ENCODE measurements at places on chromosomes 1 and 21.

- DNase-seq = no peak
Measured at GRCh38 chr1:47655521-47656300, 217.9 kb downstream of the FOXD2 start.

GRCh38 chr1:66402194-66402593 is 131.8 kb upstream of the SGIP1 start:
- no peak for DNase-seq

DNA sequence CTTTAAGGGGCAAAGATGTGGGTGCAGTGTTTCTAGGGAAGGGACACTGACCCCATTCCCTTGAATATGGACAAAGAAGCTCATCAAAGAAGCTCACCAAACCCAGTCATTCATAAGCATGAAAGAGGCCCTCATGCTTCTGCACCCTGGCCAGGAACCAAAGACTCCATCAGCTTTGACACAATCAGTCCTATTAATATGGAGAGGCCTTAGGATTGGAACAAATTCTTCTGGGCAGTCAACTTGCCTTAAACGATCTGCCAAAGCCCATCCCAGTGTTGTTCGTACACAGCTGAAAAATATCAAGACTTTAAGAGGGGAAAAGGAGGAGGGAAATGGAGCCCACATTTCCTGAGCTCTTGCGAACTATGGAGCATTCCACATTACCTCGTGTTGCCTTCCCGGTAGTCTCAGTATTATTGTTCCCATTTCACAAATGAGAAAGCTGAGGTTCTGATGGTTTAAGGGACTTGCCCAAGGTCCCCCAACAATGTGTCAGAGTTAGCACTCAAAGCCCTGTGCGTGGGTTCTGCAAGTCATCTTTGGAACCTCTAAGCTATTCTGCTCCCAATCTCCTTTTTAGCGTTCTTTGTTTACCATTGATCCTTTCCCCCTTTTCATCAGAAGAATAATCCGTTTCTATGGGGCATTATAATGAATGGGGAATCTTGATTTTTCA is 161.9 kb downstream of the ZBTB18 start:
- no peak for DNase-seq

- no peak for DNase-seq
Measured at GRCh38 chr1:83905315-83905907, 93.5 kb downstream of the TTLL7 start.

DNA sequence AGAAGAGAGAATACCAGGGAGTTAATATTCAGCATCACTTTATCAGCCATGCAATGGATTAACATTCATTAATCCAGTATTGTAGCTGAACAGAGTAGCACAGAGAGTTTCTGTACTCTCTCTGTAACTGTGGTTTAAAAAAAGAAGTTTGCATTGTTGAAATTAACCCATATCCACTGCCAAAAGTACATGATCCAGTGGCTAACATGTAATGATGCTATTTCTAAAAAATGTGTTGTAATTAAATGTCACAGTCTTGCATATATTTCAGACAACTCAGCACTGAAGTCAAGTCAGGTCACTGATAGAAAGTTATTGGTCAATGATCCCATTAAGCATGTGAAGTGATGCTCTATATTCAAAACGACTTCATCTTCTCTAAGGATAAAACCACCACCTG is 141.3 kb downstream of the NRIP1 start:
- no peak for DNase-seq

GRCh38 chr1:28171246-28171645 is 5.2 kb downstream of the PTAFR start:
- DNase-seq = no peak

- peak; percentile 98 for DNase-seq
Measured at GRCh38 chr1:156504821-156505678, 4.5 kb upstream of the MEF2D start.

DNA sequence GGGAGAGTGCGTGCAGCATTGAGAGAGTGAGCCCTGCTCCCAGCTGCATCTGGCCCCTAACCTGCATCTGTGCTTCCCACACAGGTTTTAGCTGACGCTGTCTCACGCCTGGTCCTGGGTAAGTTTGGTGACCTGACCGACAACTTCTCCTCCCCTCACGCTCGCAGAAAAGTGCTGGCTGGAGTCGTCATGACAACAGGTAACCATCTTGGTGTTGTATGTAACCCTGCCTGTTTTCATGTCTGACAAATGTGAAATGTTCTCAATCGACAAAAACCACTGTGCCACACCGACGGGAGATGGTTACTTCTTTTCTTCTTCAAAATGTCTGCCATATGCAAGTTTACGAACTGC is 105.8 kb downstream of the ADARB1 start:
- DNase-seq = no peak

DNA sequence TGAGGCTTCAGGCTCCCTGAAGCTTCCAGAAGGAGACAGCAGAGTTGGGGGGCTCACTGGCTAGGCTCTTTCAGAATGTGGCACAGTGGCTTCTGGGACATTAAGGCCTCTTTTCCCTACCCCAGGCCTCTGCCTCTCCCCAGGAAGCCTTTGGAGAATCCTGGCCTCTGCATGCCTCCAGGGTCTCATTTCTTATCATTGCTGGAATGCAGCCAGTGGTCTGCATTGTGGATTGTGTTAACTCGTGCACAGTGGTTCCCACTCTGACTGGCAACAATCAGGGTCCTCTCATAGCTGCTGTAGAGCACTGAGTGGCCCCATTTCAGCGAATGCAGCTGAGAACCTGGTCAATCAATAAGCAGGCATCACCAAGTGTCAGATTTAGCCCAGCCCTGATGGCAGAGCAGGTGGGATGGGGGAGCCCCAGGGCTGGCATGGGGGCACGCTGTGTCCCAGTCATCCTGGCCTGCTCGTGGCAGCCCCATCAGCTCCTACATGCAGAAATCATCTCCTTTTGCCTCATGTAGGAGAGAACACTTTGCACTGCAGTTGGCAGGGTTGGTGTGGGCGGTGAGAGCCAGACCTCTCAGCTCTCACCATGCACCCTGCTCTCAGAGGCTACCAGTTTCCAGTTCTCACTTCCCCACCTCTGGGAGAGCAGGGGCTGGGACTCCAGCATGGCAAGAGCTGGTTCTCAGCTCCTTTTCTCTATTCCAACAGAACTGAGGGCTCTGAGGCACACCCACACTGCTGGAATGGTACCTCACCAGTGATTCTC is 13.4 kb downstream of the ADORA1 start:
- DNase-seq = no peak

DNA sequence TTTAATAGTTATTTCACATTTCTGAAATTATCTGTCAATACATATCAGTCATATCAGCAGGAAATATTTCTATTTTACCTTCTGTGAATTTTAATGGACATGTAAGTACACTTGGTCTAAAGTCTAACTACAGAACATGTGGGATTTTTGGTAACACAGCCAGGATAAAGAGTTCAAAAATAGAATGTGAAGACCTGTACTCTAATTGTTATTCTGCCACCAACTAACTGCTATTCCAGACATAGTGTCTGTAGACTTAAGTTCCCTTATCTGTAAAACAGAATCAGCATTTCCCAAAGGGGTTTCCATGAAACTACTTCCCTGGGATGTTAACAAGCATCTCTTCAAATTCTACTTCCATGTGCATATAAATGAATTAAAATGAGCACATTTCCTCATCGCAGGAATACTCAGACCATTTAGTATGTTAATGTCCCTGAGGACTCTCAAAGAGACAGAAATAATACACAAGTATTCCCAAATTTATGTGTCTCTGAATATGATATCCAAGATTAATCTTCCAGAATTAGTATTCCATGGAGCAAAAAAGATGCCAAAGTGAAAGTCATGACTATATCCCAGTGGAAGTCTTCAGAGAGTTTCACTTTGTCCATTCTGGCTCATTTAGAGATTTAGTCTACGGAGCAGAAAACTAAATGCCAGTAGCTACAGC is 325.6 kb downstream of the NEGR1 start:
- DNase-seq = no peak

DNA sequence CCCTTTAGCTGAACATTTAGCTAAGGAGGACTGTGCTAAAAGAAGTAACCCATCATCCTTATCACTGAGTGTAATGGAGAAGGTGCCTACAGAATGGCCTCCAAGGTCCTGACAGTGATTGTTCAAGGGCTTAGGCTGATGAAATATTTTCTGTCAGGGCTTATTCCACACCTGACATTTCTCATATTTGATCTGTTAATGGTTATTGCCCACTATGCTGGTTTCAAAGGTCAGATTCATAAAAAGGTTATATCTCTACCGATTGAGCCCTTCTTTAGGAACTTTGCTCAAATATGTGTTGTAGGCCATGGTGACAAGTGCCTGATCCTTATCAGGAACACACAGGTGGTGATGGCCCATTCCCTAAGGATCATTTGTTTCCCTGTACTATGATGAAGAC is 766.4 kb upstream of the ADGRL2 start:
- DNase-seq = no peak

GRCh38 chr1:107862064-107862463 is 102.9 kb downstream of the VAV3 start:
- DNase-seq = no peak

GRCh38 chr1:225685476-225686176 is 32.7 kb upstream of the ENAH start:
- no peak for DNase-seq

DNA sequence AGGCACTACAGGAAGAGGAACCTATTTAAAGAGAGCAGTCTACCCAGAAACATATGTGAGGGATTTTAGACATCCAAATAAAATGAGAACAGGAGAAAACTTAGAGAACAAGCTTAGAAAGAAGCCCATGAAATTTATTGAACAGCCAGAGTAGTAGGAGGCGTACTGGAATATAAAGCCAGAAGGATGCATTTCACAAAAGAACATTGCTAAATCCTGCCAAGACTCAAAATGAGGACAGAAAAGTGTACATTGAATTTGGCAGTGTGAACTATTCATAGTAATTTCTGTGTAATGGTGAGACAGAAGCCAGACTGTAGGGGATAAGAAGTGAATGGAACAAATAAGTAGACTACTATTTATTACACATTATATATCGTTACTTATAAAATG is 22.5 kb downstream of the CEPT1 start:
- no peak for DNase-seq

DNA sequence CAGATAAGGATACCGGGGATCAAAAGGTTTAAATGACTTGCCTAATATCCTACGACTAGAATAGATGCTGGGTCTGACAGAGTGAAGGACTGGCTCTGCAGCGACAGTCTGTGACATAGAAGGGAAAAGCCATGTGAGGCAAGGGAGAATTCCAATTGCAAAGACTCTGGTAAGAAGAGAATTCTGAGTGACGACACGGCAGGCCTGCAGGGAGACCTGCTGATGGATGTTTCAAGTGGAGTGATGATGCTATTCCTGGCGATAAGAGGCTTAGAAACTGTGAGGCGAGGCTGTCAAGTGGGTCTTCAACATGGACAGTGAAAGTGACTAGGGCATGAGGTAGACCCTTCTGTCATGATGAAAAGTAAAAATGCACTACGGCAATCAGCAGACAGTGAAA is 176.6 kb upstream of the PBX1 start:
- no peak for DNase-seq

DNA sequence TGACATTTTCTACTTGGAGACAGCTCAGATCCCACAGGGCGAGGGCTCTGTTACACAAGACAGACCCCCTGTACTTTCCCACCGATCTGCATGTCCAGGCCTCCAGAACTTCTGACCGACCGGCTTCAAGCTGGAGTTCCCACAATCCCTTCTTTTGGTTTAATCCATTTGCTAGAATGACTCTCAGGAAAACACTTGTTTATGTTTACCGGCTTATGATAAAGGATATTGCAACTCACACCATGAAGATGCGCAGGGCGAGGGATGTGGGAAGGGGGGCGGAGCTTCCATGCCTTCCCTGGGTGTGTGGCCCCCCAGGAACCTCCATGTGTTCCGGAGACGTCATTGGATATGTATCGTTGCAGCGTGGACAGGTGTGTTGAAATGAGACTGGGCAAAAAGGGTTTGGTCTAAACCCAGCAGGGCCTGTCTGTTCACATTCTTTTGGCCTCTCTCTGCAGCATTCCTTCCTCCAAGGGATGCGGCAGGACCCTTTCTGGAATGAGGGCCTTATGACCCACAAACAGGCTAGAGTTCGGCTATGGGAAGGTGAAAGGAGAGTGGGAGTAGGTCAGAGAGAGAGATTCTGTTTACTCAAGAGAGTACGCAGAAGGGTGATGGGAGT is 7.5 kb upstream of the IGSF5 start:
- no peak for DNase-seq

GRCh38 chr1:31326461-31326860 is 29.6 kb downstream of the ZCCHC17 start:
- no peak for DNase-seq

GRCh38 chr1:44566281-44567046 is 107.8 kb downstream of the TMEM53 start:
- no peak for DNase-seq

DNA sequence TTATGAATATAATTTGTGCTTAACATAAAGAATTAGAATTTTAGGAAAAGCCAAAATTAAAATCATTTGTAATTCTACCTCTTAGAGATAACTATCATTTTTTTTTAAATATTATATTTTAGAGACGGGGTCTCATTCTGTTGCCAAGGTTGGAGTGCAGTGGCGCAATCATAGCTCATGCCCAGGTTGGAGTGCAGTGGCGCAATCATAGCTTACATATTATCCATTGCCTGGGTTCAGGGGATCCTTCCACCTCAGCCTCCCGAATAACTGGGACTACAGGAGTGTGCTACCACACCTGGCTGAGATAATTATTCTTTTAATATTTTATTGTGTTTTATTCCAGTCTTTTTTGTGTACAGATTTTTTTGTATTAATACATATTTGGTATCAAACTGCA is 8.3 kb downstream of the RASAL2 start:
- no peak for DNase-seq

DNA sequence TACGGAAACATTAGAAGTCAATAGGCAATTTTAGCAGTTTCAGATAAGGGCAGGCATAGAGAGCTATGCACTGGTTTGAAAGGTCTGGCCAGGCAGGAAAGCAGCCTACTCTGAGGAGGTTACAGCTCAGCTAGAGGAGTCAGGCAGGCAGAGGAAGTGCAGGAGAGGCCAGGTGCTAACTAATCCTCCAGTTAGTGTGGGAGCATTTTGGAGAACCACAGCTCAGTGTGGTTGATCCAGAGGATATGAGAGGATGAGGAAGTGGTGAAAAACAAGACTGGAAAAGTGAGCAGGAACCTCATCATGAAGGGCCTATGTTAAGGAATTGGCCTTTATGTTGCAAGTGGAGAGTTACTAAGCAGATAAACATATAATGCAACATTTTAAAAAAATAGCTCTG is 282.4 kb upstream of the SGIP1 start:
- no peak for DNase-seq

GRCh38 chr1:21657456-21658190 is 11.5 kb downstream of the RAP1GAP start:
- DNase-seq = no peak

- DNase-seq = peak; percentile 13
Measured at GRCh38 chr1:153849487-153850185, 73.1 kb downstream of the GATAD2B start.

DNA sequence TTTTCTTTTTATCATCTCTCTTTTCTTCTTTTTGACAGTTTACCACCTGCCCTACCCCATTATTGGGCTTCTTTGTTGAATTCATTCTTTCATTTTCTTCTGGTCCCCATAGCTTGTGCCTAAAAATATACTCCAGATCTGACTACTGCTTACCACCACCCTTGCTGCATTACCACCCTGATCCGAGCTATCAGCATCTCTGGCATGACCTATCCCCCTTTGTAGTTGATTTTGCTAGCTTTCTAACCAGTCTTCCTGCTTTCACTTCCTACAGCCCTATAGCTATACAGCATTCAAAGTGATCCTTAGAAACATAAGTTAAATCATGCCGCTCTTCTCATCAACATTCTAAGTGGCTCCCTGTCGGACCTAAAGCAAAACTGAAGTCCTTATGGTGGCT is 59.4 kb upstream of the MPC2 start:
- DNase-seq = no peak

Data from stimulated activated CD4-positive, alpha-beta T cell treated with anti-CD3 and anti-CD28 coated beads, Interleukin-4, amount 100 ng/mL, for 1 hour (primary cell).